ENCODE measurements at places on chromosomes 16 and 17. TPM values are rescaled to one million over a fixed set of nuclear protein-coding genes. Genes with fewer than 3 reads are reported as not detected.

GRCh38 chr17:57755480-57756070 lies 10.5 kb upstream of the CCDC182 start:
- H3K4me3 ChIP-seq: no peak overlapping the region
- H3K36me3 ChIP-seq: no peaks in the 10 kb centered on the region
- peak; percentile 74 for DNase-seq
- peaks cover 40% of the 10 kb centered on the region for H3K4me1 ChIP-seq
- H3K27ac ChIP-seq: no peak overlapping the region

- H3K27ac ChIP-seq: no peak overlapping the region
- H3K36me3 ChIP-seq: no peaks in the 10 kb centered on the region
- no peaks in the 10 kb centered on the region for H3K4me1 ChIP-seq
- H3K4me3 ChIP-seq: no peak overlapping the region
- no peak for DNase-seq
Measured at GRCh38 chr17:66980896-66981295, 16.4 kb downstream of the CACNG4 start.

RAB26 gene
- 5.4 TPM for total RNA-seq

PIK3R5 gene
- total RNA-seq: 10.4 TPM

GRCh38 chr16:2458887-2459646 lies 842 bp upstream of the TEDC2 start:
- peak overlapping the region; percentile 89 for H3K4me3 ChIP-seq
- peak; percentile 68 for DNase-seq

DNA sequence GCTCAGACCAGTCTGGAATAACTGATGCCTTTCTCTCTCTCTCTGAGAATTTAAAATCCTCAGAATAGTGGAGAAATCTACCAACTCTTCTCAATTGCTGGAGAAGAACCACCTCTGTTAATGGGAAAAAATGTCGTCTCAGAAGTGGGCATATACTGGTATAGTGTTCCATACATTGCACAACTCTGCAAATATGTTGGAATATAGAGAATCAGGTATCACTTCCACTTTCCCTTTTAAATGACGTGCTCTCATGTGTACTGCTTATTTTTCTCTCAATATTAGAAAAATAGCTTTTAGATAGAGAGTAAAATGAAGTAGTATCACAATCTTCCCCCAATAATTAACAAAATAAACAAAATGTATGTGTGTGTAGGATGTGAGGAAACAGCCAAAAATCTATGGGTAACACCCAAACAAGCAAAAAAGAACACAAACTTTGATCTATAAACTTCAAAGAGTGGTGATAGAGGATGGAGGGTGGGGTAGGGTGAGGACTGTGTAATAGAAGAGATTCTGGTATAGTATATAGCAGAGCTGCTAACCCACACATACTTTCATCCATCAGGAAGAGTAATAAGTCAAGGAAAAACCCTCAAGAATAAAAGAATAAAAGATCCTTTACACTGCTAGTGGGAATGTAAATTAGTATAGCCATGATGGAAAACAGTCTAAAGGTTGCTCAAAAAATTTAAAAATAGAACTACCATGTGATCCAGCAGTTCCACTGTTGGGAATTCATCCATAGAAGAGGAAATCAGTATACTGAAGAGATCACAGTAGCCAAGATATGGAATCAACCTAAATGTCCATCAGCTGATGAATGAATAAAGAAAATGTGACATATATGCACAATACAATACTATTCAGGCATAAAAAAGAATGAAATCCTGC lies 46.9 kb downstream of the NFATC3 start:
- no peak for DNase-seq
- H3K27ac ChIP-seq: no peak overlapping the region
- peaks cover 4% of the 10 kb centered on the region for H3K36me3 ChIP-seq
- H3K27me3 ChIP-seq: no peaks in the 10 kb centered on the region

- peak overlapping the region; percentile 93 for H3K4me3 ChIP-seq
- H3K27me3 ChIP-seq: no peaks in the 10 kb centered on the region
- H3K4me1 ChIP-seq: peaks cover 17% of the 10 kb centered on the region
- peaks cover 27% of the 10 kb centered on the region for H3K36me3 ChIP-seq
- DNase-seq: peak; percentile 35
Measured at GRCh38 chr17:8160741-8161221, 2.0 kb downstream of the VAMP2 start.

DNA sequence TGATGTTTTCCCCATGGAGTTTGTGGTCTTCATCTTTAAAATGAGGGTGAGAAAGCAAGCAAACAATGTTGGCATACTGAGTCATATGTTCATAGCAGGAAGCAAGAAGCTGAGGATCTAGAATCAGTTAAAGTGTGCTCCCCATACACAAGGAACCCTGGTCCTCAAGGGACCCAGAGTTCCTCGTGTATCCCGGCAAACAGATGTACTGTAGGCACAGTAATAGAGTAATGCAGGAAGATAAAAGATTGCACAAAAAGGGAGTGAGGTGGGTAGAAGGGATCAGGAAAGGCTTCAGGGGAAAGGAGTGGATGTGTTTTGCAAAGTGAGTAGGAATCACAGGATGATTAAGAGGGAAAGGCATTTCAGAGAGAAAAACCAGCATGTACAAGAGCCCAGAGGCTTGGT lies 412.3 kb upstream of the CDH11 start:
- DNase-seq: no peak
- no peaks in the 10 kb centered on the region for H3K36me3 ChIP-seq
- H3K4me1 ChIP-seq: no peaks in the 10 kb centered on the region
- no peak overlapping the region for H3K27ac ChIP-seq
- no peaks in the 10 kb centered on the region for H3K27me3 ChIP-seq

DNA sequence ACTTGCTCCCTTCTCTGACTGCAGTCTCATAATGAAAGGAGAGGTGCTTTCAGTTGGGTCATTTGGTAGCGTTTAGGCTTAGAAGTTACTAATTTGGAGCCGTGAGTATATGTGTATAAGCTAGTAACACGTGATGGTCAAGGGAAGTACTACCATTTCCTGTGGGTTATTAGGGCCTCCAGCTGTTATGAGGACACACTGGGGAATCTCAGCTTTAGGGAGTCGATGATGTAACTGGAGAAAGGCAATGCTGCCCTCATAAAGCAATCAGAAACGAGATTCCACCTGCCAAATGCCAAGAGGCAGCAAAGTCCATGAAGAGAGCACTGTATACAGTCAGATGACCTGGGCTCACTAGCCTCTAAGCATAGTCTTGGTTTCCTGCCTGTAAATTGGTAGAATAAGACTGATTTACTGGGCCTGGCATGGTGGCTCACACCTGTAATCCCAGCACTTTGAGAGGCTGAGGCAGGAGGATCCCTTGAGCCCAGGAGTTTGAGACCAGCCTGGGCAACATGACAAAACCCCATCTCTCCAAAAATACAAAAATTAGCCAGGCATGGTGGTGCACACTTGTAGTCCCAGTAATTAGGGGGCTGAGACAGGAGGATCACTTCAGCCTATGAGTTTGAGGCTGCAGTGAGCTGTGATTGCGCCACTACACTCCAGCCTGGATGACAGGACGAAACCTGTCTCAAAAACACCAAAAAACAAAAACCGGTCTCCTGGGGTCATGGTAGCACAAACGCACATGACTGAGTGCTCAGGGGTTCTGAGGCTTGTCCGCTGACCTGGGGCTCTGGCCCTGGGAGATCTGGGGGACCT lies 53.0 kb downstream of the SF3B3 start:
- peaks cover 36% of the 10 kb centered on the region for H3K36me3 ChIP-seq
- no peak overlapping the region for H3K4me3 ChIP-seq
- no peaks in the 10 kb centered on the region for H3K4me1 ChIP-seq
- peak; percentile 54 for DNase-seq

SLC16A11 gene
- 0.70 TPM for total RNA-seq

GRCh38 chr17:2194889-2195335 lies 108.7 kb downstream of the SMG6 start:
- peaks cover 19% of the 10 kb centered on the region for H3K4me1 ChIP-seq
- peak; percentile 96 for DNase-seq
- H3K36me3 ChIP-seq: peaks cover 54% of the 10 kb centered on the region
- H3K4me3 ChIP-seq: peak overlapping the region; percentile 6
- no peak overlapping the region for H3K27ac ChIP-seq

GRCh38 chr16:83737729-83738354 lies 69.9 kb upstream of the HSBP1 start:
- no peaks in the 10 kb centered on the region for H3K36me3 ChIP-seq
- no peak for DNase-seq
- no peak overlapping the region for H3K27ac ChIP-seq
- no peaks in the 10 kb centered on the region for H3K4me1 ChIP-seq

IGFBP4 gene
- total RNA-seq: 69.0 TPM

DNA sequence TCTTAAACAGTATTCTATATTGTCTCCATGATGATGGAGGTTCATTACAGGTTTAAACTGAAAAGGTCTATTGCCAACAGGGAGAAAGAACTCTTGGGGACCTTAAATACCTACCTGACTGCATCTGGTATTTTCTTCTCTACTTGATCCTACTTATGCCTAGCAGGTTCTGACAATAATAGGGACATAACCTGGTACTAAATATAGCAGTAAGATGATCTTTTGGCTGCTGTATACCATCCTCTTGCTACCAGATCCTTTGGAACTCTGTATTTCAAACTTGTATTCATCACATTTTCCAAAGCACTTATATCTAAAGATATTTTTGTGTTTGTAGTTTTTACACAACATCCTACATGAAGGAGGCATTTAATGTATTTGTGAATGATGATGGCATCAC lies 146.5 kb upstream of the CORO6 start:
- no peak overlapping the region for H3K4me3 ChIP-seq
- no peaks in the 10 kb centered on the region for H3K4me1 ChIP-seq
- H3K36me3 ChIP-seq: no peaks in the 10 kb centered on the region

CDH5 gene
- total RNA-seq: 0.18 TPM

DNA sequence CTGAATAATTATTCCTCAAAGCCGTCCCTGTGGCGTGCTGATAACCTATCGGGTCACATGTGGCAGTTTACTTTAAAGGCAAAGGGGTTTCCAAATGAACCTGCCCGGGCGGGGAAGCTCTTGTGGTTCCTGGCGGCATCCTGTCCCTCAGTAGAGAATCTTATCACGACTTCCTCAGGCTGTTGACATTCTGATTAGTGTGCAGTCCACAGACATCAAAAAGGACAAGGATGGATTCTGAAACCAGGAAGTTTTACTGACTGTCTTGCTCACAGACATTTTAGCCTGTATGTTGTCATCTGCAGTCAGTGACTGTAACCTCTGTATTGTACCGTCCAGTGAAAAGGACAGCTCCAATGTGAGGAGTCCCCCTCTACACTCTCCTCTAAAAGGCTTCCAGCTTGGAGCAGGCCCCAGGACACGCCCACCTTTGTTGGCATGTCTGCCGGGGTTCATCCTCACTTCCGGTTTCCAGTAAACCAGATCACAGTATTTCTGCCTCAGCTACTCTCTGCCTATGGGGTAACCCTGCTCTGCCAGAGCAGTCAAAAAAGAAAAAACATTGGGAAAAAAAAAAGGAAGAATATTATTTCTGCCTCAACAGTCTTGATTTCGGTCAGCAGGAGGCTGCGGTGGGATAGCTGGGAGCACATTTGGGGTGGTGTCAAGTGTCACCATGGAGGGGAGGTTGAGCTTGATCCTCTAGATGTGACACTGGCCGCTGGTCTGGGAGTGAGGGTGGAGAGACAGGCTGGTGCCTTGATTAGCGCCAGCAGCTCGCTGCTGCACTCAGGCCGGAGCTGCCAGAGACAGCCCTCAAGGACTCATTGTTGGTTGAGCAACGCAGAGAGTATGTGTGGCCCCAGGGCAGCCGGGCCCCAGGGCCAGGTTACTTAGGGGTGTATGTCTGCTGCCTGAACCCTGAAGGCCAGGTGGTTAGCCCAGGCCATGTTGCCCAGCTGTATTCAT lies 89.0 kb upstream of the DNAH17 start:
- H3K36me3 ChIP-seq: no peaks in the 10 kb centered on the region
- no peak overlapping the region for H3K4me3 ChIP-seq
- no peak overlapping the region for H3K27ac ChIP-seq
- no peak for DNase-seq

CLEC10A gene
- total RNA-seq: not detected

GRCh38 chr16:46908540-46909372 lies 24.6 kb downstream of the GPT2 start:
- H3K4me3 ChIP-seq: no peak overlapping the region
- no peaks in the 10 kb centered on the region for H3K4me1 ChIP-seq
- H3K27me3 ChIP-seq: no peaks in the 10 kb centered on the region
- DNase-seq: peak; percentile 90

DNA sequence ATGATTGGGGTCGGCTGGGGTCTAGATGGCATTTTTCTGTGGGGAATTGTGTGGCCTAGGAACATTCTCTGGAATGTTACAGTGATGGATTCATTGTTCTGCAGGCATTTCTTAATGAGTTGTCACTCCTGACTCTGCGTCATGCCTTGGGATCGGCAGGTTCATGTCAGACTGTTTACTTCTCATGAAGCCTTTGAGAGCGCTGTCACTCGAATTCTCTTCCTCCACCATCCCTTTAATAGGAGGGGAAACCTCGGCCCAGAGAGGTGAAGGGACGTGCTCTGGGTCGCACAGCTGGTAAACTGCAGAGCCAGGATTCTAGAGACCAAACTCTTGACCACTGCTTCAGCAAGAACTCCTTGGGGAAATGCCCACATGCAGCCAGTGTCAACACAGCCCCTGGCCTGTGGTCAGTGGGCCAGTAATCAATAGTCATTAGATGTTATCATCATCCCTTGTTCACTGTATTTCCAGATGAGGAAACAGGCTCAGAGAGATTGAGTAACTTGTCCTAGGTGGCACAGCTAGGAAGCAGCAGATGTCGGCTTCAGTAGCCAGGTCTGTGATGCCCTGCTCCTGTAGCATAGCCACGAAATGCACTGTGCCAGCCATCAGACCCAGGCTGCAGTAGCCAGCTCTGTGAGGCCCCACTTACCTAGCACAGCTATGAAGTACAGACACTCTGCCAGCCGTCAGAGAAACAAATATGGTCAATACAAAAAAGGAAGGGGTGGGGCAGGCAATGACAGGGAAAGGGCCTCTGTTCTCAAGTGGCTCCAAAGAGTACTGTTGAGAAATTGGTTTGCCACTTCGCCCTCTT lies 259.0 kb downstream of the CPPED1 start:
- no peak for DNase-seq
- H3K27ac ChIP-seq: no peak overlapping the region
- H3K4me3 ChIP-seq: no peak overlapping the region
- H3K36me3 ChIP-seq: no peaks in the 10 kb centered on the region

GRCh38 chr17:58193641-58194255 lies 1.2 kb downstream of the EPX start:
- H3K4me1 ChIP-seq: no peaks in the 10 kb centered on the region
- H3K4me3 ChIP-seq: no peak overlapping the region
- no peak overlapping the region for H3K27ac ChIP-seq
- peaks cover 8% of the 10 kb centered on the region for H3K27me3 ChIP-seq
- no peaks in the 10 kb centered on the region for H3K36me3 ChIP-seq

GRCh38 chr16:51556694-51557340 lies 405.7 kb upstream of the SALL1 start:
- no peak overlapping the region for H3K27ac ChIP-seq
- H3K36me3 ChIP-seq: no peaks in the 10 kb centered on the region
- DNase-seq: no peak
- no peaks in the 10 kb centered on the region for H3K27me3 ChIP-seq
- peaks cover 14% of the 10 kb centered on the region for H3K4me1 ChIP-seq

GRCh38 chr17:80795090-80795580 lies 196.5 kb upstream of the CHMP6 start:
- no peaks in the 10 kb centered on the region for H3K27me3 ChIP-seq
- peaks cover 24% of the 10 kb centered on the region for H3K36me3 ChIP-seq
- H3K27ac ChIP-seq: no peak overlapping the region
- peak; percentile 26 for DNase-seq
- no peaks in the 10 kb centered on the region for H3K4me1 ChIP-seq
- H3K4me3 ChIP-seq: no peak overlapping the region

- H3K4me3 ChIP-seq: peak overlapping the region; percentile 98
- no peaks in the 10 kb centered on the region for H3K4me1 ChIP-seq
- DNase-seq: no peak
- H3K27me3 ChIP-seq: no peaks in the 10 kb centered on the region
Measured at GRCh38 chr16:23557779-23558702, 514 bp downstream of the UBFD1 start.

GRCh38 chr17:13337864-13338371 lies 263.8 kb downstream of the HS3ST3A1 start:
- no peaks in the 10 kb centered on the region for H3K36me3 ChIP-seq
- DNase-seq: peak; percentile 71
